ENCODE measurements at places on chromosomes 5 and 9. TPM values are rescaled to one million over a fixed set of nuclear protein-coding genes. Genes with fewer than 3 reads are reported as not detected.
A peak's percentile ranks its signal among the peaks of the same experiment; 100 is the strongest.

DNA sequence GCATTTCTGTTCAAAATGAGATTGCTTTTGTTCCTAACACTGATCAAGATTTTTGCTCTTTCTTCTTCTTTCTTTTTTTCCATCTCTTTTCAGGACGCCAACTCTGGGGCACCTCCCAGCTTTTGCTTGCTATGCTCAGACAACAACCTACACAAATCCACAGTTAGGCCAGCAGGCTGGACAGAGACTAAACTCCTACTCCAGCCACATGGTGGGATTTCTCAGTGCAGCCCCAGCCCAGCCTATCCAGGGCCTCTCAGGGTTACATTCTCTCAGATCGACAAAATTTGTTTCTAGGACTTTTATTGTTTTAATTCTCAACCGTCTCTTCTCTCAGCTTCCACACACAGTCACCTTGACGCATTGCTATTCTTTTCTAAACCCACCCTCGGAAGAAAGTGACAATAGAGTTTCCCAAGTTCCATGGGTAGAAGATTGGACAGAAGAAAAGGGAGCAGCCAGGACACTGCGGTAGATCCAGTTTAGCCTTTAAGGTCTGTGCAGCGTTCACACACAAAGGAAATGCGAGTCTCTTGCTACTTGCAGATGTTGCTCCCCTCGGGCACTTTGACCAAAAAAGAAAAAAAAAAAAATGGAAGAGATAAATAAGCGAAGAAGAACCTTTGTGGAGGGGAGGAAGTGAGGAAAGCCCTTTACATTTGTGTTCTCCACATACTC lies 588.6 kb upstream of the GRAMD2B start:
- no peak overlapping the region for H3K4me3 ChIP-seq
- no peak for DNase-seq
- H3K27ac ChIP-seq: no peak overlapping the region
- H3K27me3 ChIP-seq: no peaks in the 10 kb centered on the region
- H3K4me1 ChIP-seq: no peaks in the 10 kb centered on the region
- no peaks in the 10 kb centered on the region for H3K36me3 ChIP-seq

- H3K27me3 ChIP-seq: peaks cover 22% of the 10 kb centered on the region
- no peaks in the 10 kb centered on the region for H3K36me3 ChIP-seq
- no peak for DNase-seq
- no peak overlapping the region for H3K4me3 ChIP-seq
- no peak overlapping the region for H3K27ac ChIP-seq
- peaks cover 9% of the 10 kb centered on the region for H3K4me1 ChIP-seq
Observed at GRCh38 chr5:129909225-129909624, 5.0 kb downstream of the CHSY3 start.

DNA sequence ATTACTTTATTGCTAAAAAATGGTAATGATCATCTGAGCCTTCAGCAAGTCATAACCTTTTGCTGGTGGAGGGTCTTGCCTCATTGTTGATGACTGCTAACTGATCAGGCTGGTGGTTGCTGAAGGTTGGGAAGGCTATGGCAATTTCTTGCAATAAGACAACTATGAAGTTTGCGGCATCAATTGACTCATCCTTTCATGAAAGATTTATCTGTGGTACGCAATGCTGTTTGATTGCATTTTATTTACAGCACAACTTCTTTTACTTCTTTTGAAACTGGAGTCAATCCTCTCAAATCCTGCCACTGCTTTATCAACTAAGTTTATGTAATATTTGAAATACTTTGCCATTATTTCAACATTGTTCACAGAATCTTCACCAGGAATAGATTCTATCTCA lies 58.3 kb upstream of the ACO1 start:
- no peaks in the 10 kb centered on the region for H3K27me3 ChIP-seq
- no peaks in the 10 kb centered on the region for H3K4me1 ChIP-seq

DNA sequence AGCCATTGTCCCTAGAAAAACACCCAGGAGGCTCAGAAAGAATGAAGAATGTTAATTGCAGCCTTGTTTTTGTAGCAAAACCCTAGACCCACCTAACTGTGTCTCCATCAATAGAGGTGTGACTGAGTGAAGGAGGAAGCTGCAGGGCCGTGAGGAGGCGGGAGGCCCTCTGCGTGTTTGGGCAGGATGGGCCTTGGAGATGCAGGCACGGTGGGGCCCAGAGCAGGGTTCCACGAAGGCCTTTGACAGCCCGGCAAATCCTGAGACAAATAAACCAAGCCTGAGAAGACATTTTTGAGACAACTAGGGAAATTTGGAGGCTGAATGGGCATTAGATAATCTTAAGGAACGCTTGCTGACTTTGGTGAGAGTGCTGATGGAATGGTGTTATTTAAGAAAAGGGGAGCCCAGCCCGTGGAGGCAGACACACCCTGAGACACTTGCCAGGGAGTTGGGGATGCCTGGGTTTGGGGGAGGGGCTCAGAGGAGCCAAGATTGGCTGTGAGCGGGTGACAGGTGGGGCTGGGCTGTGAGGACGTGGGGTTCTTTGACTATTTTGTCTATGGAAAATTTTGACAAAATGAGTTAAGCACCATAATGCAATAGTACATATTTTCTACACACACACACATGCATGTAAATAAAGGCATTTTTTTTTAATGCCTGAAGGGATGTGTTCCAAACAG lies 48.8 kb downstream of the BARX1 start:
- H3K27ac ChIP-seq: no peak overlapping the region
- DNase-seq: no peak
- no peaks in the 10 kb centered on the region for H3K4me1 ChIP-seq
- peaks cover 27% of the 10 kb centered on the region for H3K27me3 ChIP-seq
- H3K4me3 ChIP-seq: no peak overlapping the region

GRCh38 chr9:112881331-112881730 lies 9.3 kb downstream of the SLC46A2 start:
- H3K36me3 ChIP-seq: peaks cover 2% of the 10 kb centered on the region
- H3K27ac ChIP-seq: no peak overlapping the region
- H3K27me3 ChIP-seq: no peaks in the 10 kb centered on the region
- no peak overlapping the region for H3K4me3 ChIP-seq
- H3K4me1 ChIP-seq: no peaks in the 10 kb centered on the region

DNA sequence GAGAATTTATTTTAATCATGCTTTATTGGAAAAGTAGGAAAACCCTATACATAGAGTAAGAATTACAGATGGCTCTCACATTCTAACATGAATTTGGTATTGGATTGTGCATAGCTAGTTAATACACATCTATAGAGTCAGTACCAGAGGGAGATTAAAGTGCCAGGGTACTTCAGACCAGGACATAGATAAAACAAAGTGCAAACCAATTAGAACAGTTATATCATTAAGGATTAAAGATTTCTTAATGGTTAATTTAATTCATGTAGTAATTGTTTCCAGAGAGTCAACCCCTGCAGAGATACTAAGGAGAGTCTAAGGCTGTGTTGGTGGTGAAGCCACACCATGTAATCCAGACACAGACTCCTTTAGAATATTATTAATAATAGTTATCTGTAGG lies 8.8 kb downstream of the ISOC1 start:
- H3K27ac ChIP-seq: no peak overlapping the region
- H3K36me3 ChIP-seq: peaks cover 18% of the 10 kb centered on the region
- no peaks in the 10 kb centered on the region for H3K27me3 ChIP-seq
- no peak for DNase-seq
- H3K4me3 ChIP-seq: no peak overlapping the region

DNA sequence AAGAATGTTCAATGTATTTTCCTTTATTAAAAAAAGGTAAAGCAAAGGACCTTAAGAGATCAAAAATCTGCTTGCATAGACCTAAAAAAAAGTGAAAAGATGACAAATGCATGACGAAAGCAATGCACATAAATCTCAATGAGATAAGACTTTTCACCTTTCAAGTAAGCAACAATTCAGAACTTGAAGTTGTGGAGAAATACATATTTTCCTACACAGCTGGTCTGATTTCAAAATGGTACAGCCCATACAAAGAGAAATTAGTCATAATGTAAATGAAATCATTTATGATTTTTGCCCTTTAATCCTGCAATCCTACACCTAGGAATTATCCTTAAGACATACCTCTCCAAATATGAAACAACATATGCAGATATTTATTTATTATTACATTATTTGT lies 568.0 kb downstream of the ANXA1 start:
- no peak overlapping the region for H3K4me3 ChIP-seq
- no peak overlapping the region for H3K27ac ChIP-seq
- no peak for DNase-seq
- no peaks in the 10 kb centered on the region for H3K4me1 ChIP-seq
- H3K27me3 ChIP-seq: no peaks in the 10 kb centered on the region

Gene MYOZ3
- 0.25 TPM for polyA plus RNA-seq

DNA sequence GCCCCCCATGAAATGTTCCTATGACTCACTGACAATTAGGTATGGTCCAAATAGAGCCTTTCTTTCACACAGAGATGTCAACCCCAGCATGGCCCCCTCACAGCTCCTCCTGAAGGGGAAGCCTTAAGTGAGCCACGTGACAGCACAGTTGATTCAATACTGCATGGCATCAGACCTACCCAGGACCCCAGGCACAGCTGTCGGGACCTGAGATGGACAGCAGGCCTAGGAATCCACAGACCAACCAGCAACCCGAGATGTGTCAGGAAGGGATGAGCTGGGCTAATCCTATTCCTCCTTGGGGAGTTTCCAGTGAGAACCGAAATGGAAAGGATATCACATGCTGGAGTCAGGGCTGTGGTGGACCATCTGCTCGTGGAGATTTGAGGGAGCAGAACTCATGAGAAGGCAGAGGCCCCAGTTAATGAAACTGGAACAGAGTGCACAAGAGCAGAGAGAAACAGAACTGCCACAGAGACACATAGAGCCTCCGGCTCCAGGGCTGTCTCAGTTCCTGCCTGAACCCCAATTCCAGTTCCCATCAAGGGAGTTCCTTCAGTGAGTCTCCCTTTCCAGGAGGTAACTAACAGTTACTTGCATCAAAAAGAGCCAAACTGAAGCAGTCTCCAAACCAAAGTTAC lies 42.1 kb upstream of the SMIM23 start:
- H3K36me3 ChIP-seq: no peaks in the 10 kb centered on the region
- no peak overlapping the region for H3K27ac ChIP-seq
- no peaks in the 10 kb centered on the region for H3K4me1 ChIP-seq
- DNase-seq: no peak
- no peaks in the 10 kb centered on the region for H3K27me3 ChIP-seq
- H3K4me3 ChIP-seq: no peak overlapping the region

Gene RNF183
- polyA plus RNA-seq: 0.46 TPM

DNA sequence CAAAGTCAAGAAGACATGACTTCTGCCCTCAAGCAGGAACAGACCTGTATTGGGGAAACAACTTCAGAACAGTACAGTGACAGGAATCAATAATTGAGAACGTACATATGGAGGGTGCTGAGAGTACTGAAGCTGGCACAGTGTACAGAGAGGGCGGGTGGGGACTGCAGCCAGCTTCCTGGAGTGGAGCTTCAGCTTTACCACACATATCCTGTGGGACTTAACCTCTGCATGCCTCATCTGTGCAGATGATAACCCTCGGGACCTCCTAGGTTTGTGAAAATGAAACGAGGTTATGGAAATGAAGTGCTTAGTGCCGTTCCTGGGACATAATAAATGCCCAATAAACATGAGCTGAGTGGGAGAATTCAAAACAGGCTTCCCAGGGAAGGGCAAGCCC lies 22.1 kb upstream of the RARS1 start:
- DNase-seq: no peak
- no peaks in the 10 kb centered on the region for H3K4me1 ChIP-seq
- H3K27ac ChIP-seq: no peak overlapping the region
- no peaks in the 10 kb centered on the region for H3K27me3 ChIP-seq
- H3K36me3 ChIP-seq: no peaks in the 10 kb centered on the region

DNA sequence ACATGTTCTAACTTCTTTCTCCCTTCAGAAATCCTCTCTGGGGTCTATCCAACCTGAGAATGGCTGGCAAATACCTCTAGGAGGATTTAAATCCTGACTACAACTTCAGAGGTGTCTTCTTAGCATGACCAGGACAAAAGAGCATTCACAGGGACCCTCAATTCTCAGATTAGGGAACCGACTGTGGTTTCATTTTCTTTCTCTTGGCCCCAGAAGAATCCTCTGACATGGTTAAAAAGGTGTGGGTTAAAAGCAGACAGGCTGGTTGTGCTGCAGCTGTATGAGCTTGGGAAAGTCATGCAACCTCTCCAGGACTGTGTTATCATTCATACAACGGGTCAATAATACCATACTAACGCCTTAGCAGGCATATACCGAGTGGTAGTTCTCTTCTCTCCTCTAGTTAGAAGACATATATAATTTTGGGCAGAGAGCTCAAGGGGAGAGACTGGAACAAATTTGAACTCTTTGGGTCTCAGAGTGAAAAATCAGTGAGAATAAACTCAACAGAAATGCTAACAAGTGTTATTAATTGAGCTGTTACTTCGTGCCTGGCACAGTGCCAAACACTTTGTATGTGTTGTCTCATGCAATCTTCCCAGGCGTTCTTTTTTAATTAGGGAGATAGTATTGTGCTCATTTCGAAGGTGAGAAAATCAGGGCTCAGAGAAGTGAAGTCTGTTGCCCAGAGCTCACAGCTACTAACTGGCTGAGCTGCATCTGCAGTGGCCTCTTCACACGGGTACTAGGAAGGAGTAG lies 35.2 kb downstream of the INSYN2B start:
- no peak for DNase-seq
- no peak overlapping the region for H3K4me3 ChIP-seq
- H3K4me1 ChIP-seq: no peaks in the 10 kb centered on the region
- peaks cover 6% of the 10 kb centered on the region for H3K36me3 ChIP-seq
- no peak overlapping the region for H3K27ac ChIP-seq

Gene GCNT4
- polyA plus RNA-seq: 20.7 TPM

Gene PCDHGA11
- 0.68 TPM for polyA plus RNA-seq

GRCh38 chr5:112694853-112695709 lies 42.6 kb upstream of the APC start:
- H3K27me3 ChIP-seq: no peaks in the 10 kb centered on the region
- no peak overlapping the region for H3K4me3 ChIP-seq
- H3K36me3 ChIP-seq: no peaks in the 10 kb centered on the region
- DNase-seq: no peak
- no peaks in the 10 kb centered on the region for H3K4me1 ChIP-seq
- no peak overlapping the region for H3K27ac ChIP-seq

DNA sequence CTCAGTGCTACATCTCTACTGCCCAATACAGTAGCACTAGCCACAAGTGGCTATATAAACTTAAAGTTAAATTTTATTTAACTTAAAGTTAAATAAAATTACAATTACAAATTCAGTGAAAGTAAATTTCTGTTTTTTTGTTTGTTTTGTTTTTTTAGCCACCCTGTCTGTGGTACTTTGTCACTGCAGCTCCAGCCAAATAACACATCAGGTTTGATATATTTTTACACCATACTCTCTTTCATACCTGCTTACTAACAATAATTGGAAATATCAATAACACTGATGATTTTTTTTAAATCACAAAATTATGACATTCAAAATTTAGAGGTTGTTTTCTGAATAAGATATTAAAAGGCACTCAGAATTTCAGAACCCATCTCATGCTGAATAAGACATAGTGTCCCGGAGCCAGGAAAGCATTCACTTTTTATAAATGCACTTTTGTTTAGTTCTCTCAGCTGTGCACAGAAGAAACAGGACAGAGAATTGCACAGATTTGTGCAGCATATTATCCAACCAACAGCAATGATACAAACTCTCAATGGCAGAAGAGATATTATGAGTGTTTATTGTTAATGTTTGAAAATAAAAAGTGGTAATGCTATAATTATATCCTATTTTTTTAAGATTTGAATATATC lies 92.6 kb downstream of the EDIL3 start:
- no peak for DNase-seq
- no peaks in the 10 kb centered on the region for H3K4me1 ChIP-seq
- H3K27ac ChIP-seq: no peak overlapping the region
- H3K4me3 ChIP-seq: no peak overlapping the region
- H3K36me3 ChIP-seq: no peaks in the 10 kb centered on the region
- no peaks in the 10 kb centered on the region for H3K27me3 ChIP-seq

- H3K27ac ChIP-seq: peak overlapping the region; percentile 76
- no peaks in the 10 kb centered on the region for H3K36me3 ChIP-seq
- H3K27me3 ChIP-seq: no peaks in the 10 kb centered on the region
Observed at GRCh38 chr9:38046661-38047300, 22.2 kb downstream of the SHB start.

Data from thymus (tissue), 14 donors.